ENCODE measurements at places on chromosomes 3 and 15.

GRCh38 chr15:29788433-29789034 lies 33.7 kb downstream of the TJP1 start:
- DNase-seq, result no peak

GRCh38 chr3:124360155-124360554 lies 368.2 kb upstream of the ROPN1 start:
- DNase-seq, result no peak

GRCh38 chr3:46304739-46305138 lies 49.2 kb upstream of the CCR2 start:
- DNase-seq, result no peak

DNA sequence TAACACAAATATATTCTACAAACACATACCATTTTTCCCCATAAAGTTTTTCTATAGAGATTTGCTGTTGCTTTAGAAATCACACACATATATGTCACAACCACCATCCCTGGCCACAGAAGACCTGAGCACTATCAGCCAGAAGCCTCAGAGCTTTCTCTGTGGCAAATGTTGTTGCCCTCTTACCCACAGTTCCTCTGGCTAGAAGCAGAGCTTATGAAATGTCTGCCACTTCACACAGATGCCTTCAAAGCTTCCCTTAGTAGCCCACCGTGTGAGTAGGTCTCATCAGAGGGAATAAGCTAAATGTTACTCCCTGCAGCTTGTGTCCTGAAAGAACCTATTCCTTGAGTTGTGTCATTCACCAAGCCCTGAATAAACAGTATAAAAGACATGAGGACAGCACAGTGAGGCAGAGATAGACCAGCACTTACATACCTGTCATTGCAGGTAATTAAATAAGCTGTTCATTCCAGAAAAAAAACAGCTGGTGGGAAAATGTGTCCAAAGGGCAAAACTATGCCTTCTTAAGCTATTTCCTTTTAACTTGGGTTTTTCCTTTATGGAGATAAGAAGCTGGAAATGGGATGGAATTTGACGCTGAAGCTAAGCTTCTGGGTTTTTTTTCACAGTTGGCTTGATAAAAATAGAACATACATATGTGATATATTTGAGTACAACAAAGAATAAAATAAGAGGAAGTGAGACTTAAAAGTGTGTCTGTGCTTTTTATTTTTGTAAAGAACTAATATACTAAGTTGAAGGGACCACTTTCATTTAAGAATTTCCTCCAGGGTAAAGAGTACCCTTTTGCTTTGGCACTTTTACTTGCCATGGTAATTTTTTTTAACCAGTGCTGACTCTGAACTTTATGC lies 391.4 kb downstream of the KCNH8 start:
- DNase-seq, result no peak

GRCh38 chr15:65930134-65930533 lies 60.8 kb downstream of the RAB11A start:
- no peak for DNase-seq

- no peak for DNase-seq
Observed at GRCh38 chr3:46025139-46025538, 2.1 kb downstream of the XCR1 start.

- DNase-seq, result no peak
Observed at GRCh38 chr3:55923207-55923606, 436.1 kb upstream of the WNT5A start.

- no peak for DNase-seq
Observed at GRCh38 chr3:153399636-153400035, 237.6 kb downstream of the RAP2B start.

DNA sequence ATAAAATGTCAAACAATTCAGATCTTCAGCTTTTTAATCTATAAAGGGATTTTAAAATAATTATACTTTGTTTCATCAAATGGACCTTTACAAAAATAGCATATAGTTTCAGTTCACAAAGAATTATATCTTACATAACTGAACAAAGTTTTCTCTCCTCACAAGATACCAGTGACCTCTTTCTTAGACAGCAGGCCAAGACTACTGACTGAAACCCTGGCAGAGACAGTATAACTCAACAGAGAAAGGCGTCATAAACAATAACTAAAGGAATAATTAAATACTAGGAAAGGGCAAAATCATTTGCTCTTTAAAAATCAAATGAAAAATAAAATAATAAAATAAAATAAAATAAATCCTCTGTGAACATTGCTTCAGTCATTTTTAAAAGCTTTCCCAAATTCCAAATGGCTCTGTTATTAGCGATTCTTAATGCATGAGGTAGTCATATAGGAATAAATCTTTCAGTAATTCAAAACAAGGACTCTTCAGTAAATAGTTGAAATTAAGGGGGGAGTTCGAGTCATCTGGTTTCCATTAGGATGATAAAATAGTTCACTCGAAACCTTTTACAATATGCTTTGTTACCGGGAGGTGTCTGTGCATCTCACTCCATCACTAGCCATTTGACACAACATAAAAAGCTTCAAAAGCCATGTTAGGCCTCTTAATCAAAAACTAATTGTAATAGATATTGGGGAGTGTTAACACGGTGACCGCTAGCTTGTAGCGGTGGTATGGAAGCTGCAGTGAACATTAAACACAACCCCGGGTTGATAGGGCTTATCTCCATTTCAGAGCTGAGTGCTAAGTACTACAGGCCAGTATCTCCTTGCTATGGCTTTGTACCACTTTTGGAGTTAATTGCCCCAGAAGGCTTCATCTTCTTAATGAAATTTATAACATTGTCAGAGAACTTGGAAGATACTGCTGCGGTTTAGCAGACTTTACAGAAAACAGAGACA lies 142.9 kb upstream of the NR2F2 start:
- no peak for DNase-seq

GRCh38 chr3:105676621-105677300 lies 192.1 kb downstream of the CBLB start:
- no peak for DNase-seq

GRCh38 chr3:58471025-58471887 lies 20.6 kb upstream of the KCTD6 start:
- peak; percentile 91 for DNase-seq

DNA sequence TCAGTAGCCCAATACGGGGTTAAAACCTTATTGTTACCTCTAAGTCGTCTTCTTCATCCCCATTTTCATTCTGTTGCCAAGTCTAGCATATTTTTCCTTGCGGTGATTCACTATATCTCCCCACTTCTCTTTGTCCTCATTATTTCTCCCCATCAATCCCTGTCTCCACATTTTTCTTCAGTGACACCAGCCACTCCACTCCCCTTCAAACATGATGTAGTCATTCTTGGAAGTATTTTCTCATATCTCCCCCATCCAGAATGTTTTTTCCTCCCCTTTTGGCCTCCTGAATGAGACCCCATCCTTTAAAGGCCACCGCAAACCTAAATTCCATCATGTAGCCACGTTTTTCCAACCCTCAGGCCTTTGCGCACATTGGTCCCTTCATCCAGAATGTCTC lies 105.9 kb downstream of the TOP2B start:
- DNase-seq, result no peak

GRCh38 chr3:133464573-133464972 lies 64.7 kb downstream of the BFSP2 start:
- DNase-seq, result no peak

Measured in urothelium cell line (cell line).